ENCODE measurements at places on chromosomes 5 and 9.

GRCh38 chr9:76198336-76198735, 195.9 kb downstream of the RFK start:
- no peak for DNase-seq

DNA sequence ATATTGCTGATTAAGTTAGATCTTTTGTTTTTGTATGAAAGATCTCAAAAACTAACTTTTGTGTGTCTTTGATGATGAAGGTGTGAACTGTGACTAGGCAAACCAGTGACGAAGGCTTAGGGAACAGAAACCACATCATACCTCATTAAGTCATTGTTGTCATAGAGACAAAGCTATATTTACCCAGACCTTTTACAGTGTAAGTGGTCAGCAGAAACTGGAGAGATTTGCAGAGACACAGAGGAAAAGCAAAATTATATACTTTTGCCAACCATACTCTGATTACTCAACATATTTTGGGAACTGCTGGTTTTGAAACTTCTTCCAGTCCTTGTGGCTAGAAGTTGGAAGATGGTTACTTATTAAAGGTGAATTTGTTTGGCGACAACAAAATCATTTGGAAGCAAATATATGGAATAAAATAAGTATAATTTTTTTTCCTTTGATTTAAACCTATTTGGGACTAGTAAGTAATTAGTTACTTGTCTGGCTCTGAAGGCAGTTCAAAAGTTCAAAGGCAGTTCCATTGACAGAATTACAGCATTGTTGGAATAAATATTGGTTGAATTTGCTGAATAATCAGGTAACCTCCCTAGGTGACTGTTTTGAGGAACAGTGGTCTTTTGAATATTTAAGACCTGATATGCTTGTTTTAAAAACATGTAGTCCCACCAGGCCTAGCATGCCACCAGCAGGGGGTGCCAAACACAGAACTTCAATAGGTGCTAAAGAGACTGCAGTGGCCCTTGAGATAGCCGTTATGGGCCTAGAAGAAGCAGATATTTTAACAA, 103.8 kb downstream of the RPS23 start:
- DNase-seq, result peak; percentile 2

- DNase-seq, result no peak
Observed at GRCh38 chr9:109830545-109830944, 50.5 kb downstream of the PALM2AKAP2 start.

DNA sequence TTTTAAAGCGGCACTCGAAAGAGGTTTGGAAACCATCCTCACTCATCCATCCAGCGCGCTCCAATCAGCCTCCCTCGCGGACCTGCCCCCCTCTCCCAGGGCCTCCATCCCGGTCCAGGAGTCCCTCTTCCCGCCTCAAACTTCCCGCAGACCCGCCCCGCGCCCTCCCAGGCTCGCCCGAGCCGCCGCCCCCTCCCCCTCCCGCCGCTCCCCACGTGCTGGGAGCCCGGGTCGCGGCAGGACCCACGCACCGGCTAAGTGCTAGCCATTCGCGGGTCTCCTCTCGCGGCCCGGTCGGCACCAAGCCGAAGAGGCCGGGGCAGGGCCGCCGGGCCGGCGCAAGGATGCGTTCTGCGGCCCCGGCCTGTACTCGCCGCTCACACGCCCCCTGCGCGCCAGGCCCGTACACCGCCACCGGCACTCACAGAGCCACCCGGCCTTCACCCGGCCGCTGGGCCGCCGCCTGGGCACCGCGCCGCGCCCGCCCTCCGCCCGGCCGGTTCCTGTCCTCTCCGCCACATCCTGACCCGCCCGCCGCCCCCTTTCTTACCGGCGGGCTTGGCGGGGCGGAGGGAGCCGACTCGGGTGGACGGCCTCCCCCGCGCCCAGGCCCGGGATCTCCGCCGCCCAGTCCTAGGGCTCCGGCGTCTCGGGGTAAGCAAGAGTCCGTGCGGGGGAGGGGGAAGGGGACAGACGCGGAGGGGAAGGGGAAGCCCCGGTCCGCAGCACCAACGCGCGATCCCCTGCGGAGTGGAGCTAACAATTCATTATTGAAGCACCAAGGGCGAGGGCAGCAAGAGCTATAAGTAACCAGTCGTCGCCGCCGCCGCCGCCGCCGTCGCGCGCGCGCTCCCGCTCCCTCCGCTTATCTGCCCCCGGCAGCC, 576 bp downstream of the CHD1 start:
- DNase-seq, result peak; percentile 6

DNA sequence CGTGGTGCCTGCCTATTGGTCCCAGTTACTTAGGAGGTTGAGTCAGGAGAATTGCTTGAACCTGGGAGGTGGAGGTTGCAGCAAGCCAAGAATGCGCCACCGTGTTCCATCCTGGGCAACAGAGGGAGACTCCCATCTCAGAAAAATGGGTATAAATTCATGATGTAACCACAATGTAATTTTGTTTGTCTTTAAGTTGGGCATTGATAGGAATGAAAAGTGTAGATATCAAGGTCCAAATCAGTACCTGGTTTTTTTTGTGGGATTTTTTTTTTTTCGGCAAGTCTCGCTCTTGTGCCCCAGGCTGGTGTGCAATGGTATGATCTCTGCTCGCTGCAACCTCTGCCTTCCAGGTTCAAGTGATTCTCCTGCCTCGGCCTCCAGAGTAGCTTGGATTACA, 7.4 kb downstream of the NPM1 start:
- no peak for DNase-seq

GRCh38 chr5:72115296-72115695, 8.0 kb downstream of the MAP1B start:
- no peak for DNase-seq

DNA sequence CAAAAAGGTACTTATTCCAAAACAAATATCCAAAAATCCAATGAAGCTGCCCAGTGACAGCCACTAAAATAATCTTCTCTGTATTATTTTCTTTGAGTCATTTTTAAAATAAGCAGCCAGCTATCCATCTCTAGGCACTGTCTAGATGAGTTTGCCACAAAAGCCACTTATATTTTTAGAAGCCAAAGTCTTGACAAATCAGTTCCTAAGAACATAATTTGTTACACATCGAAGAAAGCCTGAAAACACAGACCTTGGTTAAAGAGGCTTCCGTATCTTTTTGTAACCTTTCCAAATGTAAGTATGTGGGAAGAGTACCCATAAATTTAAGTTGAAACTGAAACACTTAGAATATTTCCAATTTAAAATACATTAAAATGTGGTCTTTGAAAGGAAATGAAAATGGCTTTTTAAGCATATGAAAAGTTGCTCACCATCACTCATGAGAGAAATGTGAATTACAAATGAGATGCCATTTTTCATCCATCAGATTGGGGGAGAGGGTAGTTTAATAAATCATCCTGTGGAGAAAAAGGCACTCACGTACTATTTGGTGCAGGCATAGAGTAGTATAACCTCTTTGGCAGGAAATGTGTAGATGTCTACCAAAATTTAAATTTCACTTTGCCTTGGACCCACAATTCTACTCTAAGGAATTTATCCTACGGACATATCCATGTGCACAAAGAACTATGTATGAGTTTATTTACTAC, 180.4 kb downstream of the MLLT3 start:
- no peak for DNase-seq

DNA sequence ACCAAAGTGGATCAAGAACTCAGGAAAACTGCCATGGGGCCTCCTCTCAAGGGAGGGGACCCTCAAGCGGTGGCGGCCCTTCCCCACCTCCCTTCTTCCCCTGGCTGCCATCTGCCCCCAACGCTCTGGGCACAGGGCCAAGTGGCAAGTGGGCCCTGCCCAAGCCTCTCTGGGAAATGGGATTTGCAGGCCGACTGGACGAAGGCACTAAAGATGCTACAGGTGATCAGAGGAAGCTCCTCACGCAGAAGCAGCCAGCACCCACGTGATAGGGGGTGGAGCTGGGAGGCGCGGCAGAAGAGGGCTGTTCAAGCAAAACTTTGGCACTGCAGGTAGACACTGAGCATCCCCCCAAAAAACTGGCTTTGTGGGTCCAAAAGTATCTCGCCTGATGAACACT, 52.7 kb upstream of the UBTD2 start:
- DNase-seq, result no peak

GRCh38 chr9:89721176-89721700, 116.4 kb downstream of the GADD45G start:
- no peak for DNase-seq

- DNase-seq, result no peak
Observed at GRCh38 chr5:107219993-107220392, 450.7 kb downstream of the EFNA5 start.

DNA sequence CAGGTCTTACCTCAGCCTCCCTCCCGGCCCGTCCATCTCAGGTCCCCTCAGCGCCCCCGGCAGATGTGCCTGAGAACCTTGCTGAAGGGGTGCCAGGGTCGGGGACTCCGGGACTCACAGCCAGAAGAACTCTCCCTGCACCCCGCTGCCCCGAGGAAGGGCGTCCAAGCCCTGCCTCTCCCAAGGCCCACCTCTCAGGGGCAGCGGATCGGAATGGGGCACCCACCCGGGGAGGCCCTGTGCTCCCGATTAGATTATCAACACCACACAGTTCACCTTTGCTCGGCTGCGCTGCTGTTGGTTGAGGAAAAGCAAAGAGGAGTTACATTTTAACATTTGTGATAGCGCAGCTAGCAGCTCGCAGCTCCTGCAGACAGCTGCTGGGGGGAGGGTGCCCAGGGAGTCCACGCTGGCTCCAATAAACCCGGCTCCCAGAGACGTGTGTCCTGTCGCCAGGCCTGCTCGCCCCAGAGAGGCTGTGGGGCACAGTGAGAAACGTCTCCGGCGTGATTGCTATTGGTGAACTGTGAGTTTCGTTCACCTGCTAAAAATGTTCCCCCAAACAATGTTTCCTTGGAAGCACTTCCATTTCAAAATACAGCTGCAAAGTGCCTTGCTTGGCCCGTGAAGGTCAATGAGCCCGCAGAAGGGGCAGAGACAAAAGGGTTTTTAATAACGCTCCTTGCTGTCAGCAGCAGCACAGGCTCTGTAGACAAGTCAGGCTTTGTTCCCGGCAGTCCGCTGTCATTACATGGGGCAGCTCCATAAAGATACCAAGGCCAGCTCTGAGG, 18.6 kb upstream of the SLC6A19 start:
- no peak for DNase-seq

DNA sequence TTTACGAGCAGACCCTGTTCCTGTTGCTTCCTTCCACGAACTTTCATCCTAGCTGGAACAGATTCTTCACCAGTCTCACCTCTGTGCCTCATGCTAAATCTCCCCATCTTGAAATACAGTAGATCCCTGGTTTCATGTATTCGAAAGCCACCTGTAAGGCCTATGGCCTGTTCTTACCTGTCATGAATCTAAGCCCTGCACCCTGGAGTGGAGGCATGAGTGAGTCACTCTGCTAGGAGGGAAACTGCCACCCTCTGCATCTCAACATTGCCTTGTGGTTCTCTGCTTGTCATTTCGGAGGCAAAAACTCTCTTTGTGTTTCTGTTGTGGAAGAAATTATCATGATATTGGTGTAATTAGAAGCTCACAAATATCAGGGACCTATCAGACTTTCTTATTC, 320.0 kb downstream of the ENC1 start:
- no peak for DNase-seq

- no peak for DNase-seq
Observed at GRCh38 chr9:1285526-1285925, 235.4 kb downstream of the DMRT2 start.

DNA sequence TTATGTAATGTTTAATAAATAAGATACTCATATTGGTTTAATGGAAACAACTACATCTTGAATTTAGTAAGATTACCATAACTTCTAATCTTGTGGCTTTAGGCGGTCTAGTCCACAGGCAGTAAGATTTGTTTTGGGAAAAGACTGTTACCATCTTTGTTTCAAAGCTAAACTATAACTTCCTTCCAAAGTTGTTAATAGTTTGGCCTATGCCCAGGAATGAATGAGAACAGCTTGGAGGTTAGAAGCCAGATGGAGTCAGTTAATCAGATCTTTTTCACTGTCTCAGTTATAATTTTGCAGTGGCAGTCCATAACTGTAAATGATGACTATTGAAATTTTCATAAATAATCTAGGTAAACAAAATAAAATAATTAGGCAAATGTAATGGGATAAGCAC, 241.8 kb upstream of the KLF9 start:
- DNase-seq, result no peak

GRCh38 chr5:111582993-111583601, 70.8 kb upstream of the STARD4 start:
- no peak for DNase-seq

DNA sequence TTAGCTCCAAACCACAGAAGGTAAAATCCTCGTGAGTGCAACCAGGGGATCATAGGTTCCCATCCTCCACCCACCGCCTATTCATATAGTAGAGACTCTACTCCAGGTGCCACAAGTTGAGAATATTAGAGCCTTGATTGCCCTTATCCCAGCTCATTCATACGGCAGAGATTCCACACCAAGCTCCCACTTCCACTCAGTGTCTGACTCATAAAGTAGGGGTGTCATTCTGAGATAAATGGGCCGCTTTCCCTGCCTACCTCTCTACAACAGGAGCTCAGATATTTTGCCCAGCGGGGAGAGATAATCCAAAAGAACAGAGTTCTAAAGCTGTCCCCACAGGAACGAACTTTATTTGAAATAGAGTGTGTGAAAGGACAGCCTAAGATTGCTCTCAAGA, 9.4 kb downstream of the SLC22A4 start:
- DNase-seq, result no peak

DNA sequence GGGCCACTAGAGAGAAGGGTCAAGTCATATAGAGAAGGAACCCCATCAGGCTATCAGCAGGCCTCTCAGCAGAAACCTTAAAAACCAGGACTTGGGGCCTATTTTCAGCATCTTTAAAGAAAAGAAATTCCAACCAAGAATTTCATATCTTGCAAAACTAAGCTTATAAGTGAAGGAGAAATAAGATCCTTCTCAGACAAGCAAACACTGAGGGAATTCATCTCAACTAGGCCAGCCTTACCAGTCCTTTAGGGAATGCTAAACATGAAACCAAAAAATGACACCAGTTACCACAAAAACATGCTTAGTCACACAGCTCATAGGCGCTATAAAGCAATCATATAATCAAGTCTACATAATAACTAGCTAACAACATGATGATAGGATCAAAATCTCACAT, 407.1 kb downstream of the LRRC70 start:
- DNase-seq, result no peak

- DNase-seq, result no peak
Observed at GRCh38 chr9:131707733-131708157, 32.1 kb downstream of the RAPGEF1 start.

DNA sequence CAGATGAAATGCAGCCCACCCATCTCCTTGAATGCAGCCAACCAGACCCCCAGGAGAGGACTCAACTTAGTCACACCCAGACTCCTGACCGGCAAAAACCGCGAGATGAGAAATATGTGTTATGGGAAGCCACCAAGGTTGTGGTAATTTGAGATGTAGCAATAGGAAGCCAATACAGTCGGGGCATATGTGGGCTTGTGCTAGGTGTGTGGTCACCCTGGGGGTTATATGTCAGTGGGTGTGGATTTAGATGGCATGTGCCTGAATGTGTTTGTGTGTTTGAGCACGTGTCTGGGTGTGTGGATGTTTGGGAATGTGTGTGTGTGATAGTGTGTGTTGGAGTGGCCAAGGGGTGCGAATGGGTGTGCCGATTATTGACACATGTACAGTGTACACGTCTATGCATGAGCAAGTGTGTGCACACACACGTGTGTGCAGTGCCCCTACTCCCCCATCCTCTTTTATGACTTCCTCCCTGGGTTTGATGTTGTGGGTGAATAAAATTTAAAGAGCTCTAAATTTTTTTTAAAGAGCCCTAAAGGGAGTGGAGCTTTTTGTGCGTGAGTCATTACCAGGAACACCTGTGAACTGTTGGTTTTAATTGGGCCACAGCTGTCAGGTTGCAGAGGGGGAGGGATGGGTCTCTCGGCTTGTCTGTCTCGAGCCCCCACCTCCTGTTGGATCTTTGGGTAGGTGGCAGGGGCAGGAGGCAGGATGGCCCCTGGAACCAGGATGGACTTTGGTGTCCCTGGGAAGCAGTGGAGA, 86.8 kb downstream of the LHX2 start:
- DNase-seq, result no peak

- no peak for DNase-seq
Observed at GRCh38 chr9:4339836-4340560, 40.1 kb upstream of the GLIS3 start.
